Brain pericyte (primary cell): ENCODE measurements at places on chromosomes 2 and 18.

GRCh38 chr2:113406114-113406513, 31.4 kb upstream of the ZNG1B start:
- DNase-seq, result no peak

GRCh38 chr2:43486603-43487002, 109.2 kb downstream of the THADA start:
- DNase-seq, result no peak

DNA sequence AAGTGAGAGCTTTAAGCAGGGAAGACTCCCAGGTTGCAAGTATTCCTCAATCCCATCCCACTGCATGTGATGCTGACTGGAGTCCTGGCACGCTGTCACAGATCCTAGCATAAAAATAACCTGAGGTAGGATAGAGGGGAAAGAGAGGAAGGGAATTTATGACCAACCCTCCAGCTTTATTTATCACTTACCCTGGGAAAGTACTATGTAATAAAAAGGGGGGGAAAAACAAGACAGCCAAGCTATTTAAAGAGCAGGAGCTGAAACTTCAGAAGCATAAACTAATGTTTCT, 122.2 kb downstream of the SLC8A1 start:
- DNase-seq, result no peak

- DNase-seq, result no peak
Measured at GRCh38 chr18:33282709-33283333, 157.7 kb downstream of the CCDC178 start.

- no peak for DNase-seq
Measured at GRCh38 chr2:168564641-168565040, 108.6 kb downstream of the CERS6 start.

- DNase-seq, result no peak
Measured at GRCh38 chr18:10349561-10349960, 104.9 kb upstream of the APCDD1 start.

DNA sequence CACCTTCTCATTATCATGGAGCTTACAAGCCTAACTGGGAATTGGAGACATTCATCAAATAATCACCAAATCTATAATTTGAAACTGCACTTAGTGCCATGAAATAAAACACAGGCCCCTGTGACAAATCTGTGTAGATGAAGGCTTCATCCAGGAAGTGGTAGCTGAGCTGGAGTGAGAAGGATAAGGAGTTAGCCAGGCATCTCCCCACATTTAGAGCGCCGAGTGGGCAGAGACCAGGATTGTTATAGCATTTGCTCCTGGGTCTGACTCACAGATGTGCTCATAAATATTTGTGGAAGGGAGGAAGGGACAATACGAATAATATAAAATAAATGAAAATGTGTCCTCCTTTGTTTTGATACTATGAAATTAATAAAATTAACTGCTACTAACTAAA, 2.5 kb upstream of the MAT2A start:
- DNase-seq, result no peak

DNA sequence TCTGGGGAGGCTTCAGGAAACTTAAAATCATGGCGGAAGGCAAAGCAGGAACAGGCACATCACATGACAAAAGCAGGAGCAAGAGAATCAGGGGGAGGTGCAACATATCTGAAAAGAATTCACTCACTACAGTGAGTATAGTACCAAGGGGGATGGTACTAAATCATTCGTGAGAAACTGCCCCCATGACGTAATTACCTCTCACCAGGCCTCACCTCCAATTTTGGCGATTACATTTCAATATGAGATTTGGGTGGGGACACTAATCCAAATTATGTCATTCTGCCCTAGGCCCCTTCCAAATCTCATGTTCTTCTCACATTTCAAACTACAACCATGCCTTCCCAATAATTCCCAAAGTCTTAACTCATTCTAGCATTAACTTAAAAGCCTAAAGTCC, 740.8 kb upstream of the SOX11 start:
- no peak for DNase-seq

GRCh38 chr2:88114889-88115288, 13.0 kb downstream of the FABP1 start:
- no peak for DNase-seq

DNA sequence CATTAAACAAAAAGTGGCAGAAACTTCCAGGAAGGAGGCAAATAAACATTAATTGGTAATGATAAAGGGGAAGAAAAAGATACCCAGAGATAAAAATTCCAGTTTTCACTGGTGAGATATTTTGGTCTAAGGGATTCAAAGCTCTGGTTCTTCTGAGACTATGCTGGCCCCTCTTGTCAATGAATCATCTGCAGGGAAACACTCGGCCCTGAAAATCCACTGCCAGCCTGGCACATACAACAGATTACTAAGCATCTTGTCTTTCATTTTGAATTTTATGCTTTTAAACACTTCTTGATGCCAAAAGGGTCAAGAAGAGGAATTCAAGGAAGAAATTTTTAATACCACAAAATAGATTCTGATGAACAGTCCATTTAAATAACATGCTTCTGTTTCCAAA, 1603.8 kb upstream of the ZEB2 start:
- DNase-seq, result no peak

DNA sequence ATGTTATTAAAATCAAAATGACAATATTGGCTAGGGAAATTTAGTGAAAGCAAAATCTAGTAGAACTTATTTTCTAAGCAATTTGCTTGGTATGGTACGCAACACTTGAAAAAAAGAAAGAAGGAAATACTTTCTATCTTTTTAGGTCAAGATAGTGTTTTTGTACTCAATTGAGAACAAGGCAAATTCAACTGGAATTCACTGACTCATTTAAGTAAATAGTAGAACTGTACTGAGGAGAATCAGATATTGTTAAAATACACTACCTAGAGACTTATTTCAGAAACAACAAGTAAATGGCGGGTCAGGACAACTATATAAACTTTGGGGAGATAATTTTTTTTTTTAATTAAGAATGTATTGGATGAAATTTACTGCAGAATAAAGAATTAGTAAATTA, 18.9 kb downstream of the ZRANB3 start:
- no peak for DNase-seq
